NCI-H446 (cell line): ENCODE measurements at places on chromosomes 13 and 19.

GRCh38 chr19:17125728-17126677 lies 50.4 kb downstream of the MYO9B start:
- peak; percentile 26 for DNase-seq

GRCh38 chr13:47420020-47420419 lies 523.2 kb upstream of the HTR2A start:
- no peak for DNase-seq

DNA sequence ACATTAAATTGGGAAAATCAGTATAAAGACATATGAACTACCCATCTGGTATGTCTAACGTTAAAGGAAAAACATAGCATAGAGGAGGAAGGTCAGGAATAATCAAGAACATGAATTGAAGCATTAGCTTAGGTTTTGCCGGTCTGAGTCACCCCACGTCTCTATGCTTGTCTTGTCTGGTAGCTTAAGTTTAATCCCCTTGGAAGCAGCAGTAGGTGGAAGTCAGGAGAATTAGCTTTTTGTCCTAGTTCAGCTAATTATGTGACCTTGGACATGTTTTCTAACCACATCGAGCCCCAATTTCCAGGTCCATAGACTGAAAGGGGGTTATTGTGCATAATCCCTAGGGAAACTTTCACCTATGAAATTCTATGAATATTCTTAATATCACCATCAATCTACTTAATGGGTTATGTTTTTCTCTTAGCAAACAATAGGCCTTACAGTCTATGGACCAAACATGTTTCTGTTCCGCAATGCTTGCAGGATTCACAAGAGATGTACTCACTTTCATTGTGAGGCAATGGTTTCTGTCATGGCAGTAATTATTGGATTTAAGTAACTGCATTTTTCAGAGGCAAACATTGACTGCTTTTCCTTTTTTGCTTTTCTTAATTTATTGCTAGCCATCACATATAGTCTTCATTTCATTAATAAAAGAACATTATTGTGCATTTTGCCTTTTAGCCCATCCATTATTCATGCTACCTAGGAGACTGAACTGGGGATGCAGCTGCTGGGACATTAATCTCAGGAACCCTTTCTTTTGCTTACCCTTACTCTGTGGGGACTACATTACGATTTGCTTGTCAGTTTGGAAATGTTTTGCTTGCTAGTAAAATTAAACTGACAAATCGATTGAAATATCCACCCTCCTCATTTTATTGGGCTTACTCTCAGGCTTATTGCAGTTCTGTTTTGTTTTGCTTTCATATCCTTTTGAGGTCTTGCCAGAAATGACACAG lies 304.8 kb upstream of the MAB21L1 start:
- no peak for DNase-seq

- peak; percentile 99 for DNase-seq
Observed at GRCh38 chr19:38173291-38174041, 50.6 kb downstream of the DPF1 start.

GRCh38 chr13:43339145-43339804 lies 315.9 kb downstream of the DNAJC15 start:
- no peak for DNase-seq

DNA sequence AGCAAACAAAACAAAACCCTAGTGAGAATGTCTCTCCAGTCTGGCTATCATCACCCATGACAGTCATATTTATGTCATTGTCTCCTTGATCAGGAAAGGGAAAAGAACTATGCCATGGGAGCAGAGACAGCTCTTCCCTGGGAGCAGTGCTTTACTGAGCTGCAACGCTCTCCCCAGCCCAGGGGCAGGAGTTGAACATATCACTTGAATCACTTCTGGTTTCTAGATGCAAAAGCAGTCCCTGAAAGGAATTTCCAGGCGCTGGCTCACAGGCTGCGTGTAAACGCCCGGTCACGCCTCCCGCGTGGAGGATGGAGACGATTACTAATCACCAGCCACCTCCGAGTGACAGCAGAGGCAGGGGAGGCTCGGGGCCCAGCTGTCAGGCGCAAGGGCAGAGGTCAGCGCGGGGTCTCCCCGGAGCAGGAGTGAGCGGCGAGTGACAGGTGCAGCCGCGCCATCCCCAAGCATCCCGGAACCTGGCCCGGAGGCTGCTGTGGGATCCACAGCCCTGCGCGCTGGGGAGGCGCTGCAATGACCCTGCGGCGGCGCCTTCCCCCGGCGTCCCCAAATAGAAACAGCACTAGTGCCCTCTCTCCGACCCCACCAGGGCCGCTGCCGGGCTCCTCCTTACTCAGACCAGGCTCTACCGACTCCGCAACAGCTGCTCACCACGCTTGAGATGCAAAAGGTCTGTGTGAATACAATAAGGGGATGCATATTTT lies 23.5 kb upstream of the DCLK1 start:
- no peak for DNase-seq

DNA sequence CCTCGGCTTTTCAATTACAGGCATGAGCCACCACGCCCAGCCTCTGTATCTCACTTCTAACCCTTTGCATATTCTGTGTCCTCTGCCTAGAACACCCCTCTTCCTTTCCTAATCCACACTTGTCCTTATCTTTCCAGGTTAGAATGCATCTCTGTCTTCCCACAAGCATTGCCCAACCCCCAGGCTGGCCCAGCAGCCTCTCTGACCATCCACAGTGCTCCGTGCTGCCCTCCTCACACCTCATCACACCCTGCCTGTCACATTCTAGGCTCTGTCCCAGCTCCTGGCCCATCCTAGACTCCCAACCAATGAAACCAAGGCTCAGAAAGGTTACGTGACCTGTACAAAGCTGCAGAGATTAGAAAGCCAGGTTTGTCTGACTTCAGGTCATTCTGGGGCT lies 11.3 kb downstream of the JAK3 start:
- no peak for DNase-seq

GRCh38 chr19:17246681-17247425 lies 1.1 kb upstream of the NR2F6 start:
- DNase-seq: no peak

GRCh38 chr13:23787464-23787863 lies 101.7 kb downstream of the MIPEP start:
- DNase-seq: no peak

GRCh38 chr19:18464646-18465045 lies 26.7 kb upstream of the ISYNA1 start:
- peak; percentile 76 for DNase-seq

GRCh38 chr19:2661615-2662014 lies 40.9 kb downstream of the GNG7 start:
- DNase-seq: no peak

- no peak for DNase-seq
Observed at GRCh38 chr13:98937911-98938381, 39.9 kb downstream of the DOCK9 start.

DNA sequence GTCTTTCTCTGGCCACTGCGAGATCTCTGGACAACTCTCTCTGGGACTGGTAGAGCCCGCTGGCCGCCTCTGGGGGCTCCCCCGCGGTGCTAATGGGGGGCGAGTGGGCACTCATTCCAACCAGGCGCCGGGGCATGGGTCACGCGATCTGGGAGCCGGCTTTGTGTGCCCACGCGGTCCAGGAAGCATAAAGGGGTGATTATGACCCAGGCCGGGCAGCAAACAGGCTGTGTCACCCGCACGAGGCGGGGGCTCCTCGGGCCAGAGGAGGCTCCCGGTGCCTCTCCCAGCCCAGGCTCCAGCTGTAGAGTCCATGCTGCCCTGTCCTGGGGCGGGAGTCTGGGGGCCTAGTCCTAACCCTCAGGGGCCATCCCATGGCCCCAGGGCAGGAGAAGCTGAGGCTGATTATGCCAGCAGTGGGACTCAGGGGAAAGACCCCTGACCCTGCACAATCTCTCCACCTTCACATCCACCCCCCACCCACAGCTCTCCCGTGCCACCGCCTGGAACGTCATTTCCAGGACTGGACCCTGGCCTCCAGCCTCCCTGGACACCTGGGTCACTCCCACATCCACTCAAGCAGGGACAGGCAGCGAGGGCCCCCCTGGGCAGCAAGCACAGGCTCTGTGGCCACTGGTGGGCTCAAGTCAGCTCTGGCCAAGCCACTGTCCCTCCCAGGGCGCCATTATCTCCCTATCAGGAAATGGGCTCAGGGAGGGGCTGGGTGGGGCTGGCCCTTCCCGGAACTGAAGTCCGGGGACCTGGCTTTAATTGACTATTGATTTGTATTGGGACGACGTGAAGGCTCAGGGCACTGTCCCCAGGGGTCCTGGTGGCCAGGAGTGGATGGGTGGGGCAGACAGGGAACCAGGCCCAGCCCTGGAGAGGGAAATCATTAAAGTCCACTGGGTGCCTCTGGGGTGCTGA lies 50.0 kb downstream of the PTPRS start:
- no peak for DNase-seq

GRCh38 chr19:3684054-3684816 lies 16.0 kb downstream of the PIP5K1C start:
- no peak for DNase-seq

GRCh38 chr19:40279761-40280607 lies 5.2 kb downstream of the AKT2 start:
- no peak for DNase-seq

GRCh38 chr13:20173116-20173746 lies 12.4 kb upstream of the GJA3 start:
- DNase-seq: no peak

- DNase-seq: no peak
Observed at GRCh38 chr13:106532111-106532929, 3.1 kb downstream of the EFNB2 start.

DNA sequence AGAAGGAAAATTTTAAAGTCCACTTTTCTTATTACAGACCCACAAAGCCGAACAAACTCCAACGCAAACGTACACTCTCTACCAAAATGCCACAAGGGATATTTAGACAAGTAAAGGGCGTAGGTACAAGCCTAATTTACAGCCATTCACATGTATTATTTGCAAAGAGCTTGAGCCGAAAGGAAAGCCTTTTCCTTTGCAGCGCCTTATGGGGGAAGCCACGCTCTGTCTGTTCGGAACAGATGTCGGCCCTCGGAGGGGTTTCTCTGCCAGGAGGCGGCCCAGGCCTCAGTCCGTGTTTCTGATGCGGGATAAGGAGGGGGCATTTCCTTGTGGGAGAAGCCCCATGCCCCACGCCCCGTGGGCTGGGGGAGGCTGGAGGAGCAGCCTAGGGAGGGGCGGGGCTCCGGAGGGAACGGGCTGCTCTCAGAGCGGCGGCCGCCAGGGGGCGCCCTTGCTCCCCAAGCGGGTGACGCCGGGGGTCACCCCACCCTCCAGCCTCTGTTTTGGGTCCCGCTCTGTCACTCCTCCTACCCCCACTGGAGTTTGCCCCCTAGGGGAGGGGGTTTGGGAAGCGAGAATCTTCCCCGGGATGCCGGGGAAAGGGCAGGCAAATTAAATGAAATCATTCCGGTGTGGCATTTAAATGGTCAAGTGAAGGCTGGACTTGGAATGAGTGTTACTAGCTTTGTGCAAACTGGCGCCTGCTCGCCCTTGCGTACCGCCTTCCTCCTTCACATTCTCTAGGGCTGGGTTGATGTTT lies 2.9 kb downstream of the HTR2A start:
- DNase-seq: no peak

- no peak for DNase-seq
Observed at GRCh38 chr13:110665491-110666254, 40.2 kb downstream of the CARS2 start.

DNA sequence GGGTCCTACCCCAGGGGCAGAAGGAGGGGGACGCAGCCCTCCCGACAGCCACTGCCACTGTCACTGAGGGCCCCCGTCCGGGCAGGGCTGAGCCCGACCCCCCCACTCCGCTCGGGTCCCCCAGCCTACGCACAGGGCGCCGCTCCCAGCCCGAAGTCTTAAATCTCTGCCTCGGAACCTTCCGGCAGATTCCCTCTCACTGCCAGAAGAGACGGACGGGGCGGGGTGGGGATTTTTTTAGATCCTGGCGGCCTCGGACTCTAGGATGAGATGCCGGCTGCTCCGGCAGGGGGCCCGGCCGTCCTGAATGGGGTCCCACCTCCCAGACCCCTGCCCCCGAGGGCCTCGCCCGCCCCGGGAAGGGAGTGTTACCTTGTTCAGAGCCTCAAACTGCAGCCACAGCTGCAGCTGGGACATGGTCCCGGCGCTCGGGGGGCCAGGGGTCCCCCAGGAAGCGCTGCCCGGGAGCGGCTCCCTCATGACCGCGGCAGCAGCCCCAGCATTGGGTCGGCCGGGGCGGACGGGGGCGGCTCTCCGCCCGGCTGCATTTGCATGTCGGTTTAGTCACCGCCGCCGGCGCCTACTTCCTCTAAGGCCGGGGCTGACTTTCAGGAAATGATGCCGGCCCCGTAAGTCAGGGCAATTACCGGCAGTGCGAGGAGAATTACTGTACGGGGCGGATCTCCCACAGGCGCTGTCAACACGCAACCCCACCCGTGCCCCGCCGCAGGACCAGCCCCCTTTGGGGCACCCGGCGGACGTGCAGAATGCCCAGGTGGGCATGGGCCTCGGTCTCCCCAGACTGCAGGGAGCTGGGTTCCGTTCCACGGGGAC lies 28.1 kb downstream of the GPX4 start:
- no peak for DNase-seq

DNA sequence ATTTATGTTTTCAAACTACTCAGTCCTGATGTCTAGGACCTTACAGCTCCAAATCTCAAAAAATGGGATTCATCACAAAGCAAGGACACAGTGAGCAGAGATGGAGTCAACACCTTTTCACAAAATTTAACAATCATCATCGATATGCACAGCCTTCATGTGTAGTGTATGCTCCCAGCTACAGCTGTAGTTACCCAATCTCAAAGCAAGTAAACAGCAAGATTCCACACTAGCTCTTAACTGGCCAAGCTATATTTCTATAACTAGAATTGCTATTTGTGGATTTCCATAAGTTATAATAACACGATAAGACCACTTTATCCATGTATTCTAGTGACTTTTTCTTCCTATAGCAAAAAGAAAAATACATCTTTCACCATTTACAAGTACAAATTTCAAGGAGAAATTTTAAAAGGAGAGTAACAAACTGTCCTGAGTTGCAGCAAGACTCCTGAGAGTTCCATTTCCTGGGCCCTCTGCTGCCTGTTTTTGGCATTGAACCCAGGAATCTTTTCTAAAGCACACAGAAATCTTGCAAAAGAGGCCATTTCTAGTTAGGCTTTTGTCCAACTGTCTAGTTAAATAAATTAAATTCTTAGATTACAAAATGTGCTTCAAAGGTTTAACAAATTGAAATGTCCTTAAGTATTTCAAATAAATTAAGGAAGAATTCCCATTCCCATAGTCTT lies 460.6 kb downstream of the FGF14 start:
- no peak for DNase-seq

DNA sequence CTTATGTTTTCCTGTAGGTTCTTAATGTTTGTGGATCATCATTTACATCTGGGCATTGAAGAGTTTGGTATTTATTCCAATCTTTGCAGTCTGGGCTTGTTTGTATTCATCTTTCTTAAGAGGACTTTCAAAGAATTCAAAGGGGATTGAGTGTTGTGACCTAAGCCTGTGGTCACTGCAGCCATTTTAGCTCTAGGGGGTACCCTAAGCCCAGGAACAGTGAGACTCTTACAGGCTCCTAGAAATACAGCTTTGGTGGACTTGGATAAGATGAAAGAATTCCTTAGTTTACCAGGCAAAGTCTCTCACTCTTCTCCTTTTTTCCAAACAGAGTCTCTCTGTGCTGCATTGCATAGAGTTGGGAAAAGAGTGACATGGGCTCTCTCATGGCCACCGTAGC lies 2539.0 kb upstream of the PCDH20 start:
- no peak for DNase-seq

- DNase-seq: no peak
Observed at GRCh38 chr19:46603752-46604231, 2.7 kb downstream of the CALM3 start.

GRCh38 chr13:72290962-72291681 lies 424.1 kb upstream of the DACH1 start:
- no peak for DNase-seq
